Renal cortex interstitium (tissue), 15 donors: ENCODE measurements at places on chromosomes 1 and 21. TPM values are rescaled to one million over a fixed set of nuclear protein-coding genes. Genes with fewer than 3 reads are reported as not detected.

DNA sequence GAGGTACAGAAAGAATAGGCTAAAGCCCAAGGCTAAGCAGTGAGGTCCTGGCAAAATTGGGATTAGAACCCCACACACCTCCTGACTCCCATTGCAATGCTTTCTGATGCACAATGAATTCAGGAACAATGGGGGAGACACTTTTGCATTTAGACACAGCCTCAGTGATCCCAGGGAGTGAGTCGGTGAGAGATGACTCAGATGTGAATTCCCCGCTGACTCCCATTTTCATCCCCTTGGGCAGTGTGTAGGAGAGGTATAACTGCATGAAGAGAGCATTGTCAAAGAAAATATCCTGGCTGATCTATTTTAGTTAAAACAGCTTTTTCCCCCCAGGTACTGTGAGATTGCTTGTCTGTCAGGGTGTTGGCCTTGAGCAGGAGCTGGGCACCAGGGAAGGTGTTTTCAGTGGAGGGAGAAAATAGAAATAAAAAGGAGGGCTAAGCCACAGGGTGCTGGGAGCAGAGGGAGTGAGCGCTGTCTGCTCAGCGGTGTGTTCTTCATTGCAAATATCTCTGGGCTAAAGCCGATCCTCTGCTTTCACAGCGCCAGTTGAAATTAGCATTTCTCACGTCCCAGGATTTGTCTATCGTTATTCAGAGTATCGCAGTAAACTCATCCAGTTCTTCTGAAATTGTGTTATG lies 247.7 kb upstream of the PTBP2 start:
- no peak for DNase-seq

Gene OR2T35
- polyA plus RNA-seq: not detected

Gene S100A14
- polyA plus RNA-seq: 16.9 TPM

- no peak for DNase-seq
Observed at GRCh38 chr1:56444960-56445646, 134.3 kb downstream of the PLPP3 start.

- no peak for DNase-seq
Observed at GRCh38 chr1:161177936-161178244, 583 bp upstream of the B4GALT3 start.

DNA sequence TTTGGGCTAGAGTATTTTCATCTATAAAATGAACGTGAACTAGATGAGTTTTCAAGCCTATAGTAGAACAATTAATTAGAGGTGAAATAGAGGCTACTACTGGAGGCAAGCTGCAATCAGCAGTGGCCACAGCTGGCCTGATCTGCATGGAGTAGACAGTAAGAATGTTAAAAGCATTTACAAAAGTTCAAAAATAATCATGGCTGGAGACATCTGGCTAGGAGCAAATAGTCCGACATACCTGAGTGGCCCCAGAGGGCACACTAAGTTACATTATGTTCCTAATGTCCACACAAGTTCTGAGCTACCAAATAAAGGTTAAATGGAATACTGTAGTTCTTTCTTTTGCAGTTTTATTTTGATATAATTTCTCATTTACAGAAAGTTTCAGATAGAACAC lies 28.0 kb downstream of the MPZL1 start:
- DNase-seq: no peak

DNA sequence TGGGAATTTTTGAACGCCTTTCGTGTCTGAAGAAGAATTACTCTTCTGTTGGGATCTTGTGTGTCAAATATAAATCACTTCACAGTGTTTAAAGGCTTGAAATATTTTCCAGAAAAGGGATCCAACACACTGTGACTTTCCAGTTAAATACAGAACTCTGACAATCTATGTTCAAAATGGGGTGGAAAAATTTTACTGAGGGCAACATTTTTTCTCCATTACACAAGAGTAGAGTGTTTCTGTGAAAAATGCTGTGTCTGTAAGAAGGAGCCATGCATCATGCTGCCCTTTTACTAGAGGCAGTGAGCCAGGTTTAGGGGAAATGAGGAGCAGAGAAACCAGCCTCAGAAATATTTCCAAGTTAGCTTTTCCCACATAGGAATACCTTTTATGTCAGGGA lies 86.5 kb downstream of the VPS13D start:
- DNase-seq: no peak

Gene HTR6
- polyA plus RNA-seq: 1.3 TPM

DNA sequence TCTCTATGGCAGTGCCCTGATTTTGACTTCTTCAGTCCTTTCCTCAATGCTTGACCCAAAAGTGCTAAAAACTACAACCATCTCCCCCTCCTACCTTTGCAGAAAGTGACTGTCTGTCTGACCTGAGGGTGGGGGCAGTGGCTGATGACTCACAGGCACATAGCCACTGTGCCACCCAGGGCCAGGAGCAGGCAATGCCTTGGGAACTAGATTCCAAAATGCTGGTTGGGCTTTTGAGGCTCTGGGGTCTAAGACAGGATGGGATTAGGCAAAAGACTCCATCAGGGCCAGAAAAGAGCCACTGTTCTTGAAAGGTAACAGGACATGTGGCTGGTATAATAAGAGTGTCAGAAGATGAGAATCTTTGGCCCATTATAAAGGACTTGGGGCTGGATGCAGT lies 129.5 kb upstream of the KIAA0040 start:
- DNase-seq: no peak

- DNase-seq: no peak
Observed at GRCh38 chr1:43510621-43511020, 20.1 kb upstream of the PTPRF start.

DNA sequence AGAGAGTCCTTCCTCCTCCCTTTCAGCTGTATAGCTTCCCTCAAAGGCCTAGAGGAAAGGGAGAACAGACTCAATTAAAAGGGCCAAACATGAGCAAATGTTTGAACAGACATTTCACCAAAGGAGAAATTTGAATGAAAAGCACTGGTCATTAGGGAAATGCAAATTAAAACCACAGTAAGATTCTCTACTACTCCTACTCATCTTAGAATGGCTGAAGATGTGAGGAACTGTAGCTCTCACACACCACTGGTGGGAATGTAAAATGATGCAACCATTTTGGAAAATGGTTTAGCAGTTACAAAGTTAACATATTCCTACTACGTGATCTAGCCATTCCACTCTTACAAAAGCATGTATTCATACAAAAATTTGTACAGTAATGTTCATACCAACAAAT lies 253.0 kb upstream of the HOOK1 start:
- no peak for DNase-seq

Gene GPR52
- polyA plus RNA-seq: not detected

DNA sequence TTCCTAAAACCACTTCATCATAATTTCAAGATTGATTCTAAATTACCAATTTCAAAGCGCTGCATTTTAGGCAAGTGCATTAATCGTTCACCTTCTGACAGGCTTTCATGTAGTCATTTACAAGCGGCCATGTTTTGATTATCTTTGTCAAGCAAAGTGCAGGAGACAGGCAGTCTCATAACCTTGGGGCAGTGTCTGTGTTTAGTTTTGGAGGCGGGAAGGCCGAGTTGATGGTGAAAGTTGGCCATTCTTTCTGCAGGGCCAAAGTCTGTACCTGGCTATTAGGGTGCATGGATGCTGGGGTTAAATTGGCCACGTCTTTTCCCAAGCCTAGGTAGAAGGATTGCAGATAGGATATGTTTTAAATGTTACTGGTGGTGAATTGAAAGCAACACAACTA lies 2.9 kb downstream of the AGPAT3 start:
- no peak for DNase-seq

DNA sequence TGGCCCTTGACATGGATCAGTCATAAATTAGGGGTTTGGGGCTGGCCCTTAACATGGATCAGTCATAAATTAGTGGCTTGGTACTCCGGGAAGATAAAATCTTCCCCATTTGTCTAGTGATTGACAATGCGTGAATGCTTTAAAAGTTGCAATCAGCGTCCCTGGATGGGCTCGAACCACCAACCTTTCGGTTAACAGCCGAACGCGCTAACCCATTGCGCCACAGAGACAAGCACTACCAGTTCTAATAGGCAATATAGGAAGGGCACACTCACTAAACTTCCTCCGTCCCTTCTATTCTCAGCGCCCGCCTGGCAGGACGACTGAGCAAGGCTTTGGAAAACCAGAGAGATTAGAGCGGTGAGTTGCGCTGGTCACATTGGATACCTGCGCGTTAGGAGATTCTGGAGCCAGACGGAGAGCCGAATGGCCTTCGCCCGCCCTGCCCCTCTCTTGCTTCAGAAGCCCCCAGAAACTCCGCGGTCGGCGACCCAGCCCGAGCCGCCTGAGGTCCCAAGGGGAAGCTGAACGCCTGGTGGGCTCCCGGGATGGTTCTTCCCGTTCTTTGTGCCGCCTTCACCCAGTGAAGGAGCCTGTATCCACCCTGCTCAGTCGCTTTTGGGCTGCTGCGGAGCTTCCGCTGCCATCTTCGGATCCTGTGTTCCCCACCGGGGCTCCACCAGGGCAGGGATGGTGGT lies 235.9 kb downstream of the FAM72C start:
- DNase-seq: no peak

- no peak for DNase-seq
Observed at GRCh38 chr1:109827986-109828385, 64.3 kb upstream of the EPS8L3 start.

- DNase-seq: no peak
Observed at GRCh38 chr1:41704196-41704595, 214.5 kb downstream of the HIVEP3 start.

DNA sequence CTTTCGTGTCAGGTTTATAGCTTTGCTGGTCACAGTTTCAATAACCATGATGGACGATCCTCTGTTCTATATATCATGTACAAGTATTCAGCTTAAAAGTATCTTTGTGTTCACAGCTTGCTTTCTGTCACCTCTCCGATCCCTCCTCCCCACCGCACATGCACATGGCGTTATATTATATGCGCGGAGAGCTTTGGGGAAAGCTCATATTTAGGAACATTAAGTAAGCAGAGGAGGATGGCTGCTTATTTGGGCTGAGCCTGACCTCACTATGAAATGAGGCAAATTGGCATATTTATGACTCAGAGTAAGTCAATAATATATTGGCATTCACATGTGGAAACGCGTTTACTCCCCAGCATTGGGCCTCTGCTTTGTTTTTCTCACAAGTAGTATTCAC lies 360.5 kb downstream of the HLX start:
- no peak for DNase-seq

- DNase-seq: no peak
Observed at GRCh38 chr1:230948903-230949302, 29.8 kb downstream of the TTC13 start.

DNA sequence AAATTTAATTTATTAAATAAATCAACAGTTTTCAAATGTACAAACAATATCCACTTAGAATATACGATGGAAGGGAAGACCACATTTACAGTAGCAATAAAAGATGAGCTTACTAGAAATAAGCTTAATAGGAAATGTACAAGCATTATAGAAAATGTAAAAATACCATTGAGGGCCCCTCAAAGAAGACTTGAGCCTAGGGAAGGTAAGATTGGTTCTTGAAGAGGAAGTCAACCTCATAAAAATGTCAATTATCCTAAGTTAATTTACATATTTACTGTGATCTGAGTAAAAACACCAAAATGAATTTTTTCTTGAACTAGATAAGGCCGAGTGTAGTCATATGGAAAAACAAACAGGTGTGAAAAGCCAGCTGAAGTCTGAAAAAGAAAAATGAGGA lies 39.7 kb upstream of the TRIM67 start:
- DNase-seq: no peak

GRCh38 chr1:56824938-56825337 lies 5.7 kb upstream of the FYB2 start:
- no peak for DNase-seq

GRCh38 chr1:205326812-205327466 lies 5.4 kb upstream of the NUAK2 start:
- no peak for DNase-seq

DNA sequence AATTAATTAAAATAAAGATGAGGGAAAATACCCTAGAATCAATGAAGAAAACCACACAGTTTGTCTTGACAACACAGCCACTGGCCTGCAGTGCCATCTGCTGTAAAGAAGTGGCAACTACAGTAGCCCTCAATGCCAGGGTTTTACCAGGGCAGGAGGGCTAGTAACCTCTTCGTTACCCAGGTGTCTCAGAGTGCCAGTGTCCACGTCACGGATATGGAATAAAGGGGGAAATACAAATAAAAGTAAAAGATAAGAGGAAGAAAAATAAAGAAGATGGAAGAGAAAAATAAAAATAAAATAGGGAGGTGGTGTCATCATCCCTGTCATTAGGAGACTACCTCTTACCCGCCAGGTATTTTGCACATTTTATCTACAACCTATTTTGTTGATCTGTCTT lies 14.2 kb upstream of the SLC44A3 start:
- no peak for DNase-seq
